ENCODE measurements at places on chromosomes 1 and 21.

DNA sequence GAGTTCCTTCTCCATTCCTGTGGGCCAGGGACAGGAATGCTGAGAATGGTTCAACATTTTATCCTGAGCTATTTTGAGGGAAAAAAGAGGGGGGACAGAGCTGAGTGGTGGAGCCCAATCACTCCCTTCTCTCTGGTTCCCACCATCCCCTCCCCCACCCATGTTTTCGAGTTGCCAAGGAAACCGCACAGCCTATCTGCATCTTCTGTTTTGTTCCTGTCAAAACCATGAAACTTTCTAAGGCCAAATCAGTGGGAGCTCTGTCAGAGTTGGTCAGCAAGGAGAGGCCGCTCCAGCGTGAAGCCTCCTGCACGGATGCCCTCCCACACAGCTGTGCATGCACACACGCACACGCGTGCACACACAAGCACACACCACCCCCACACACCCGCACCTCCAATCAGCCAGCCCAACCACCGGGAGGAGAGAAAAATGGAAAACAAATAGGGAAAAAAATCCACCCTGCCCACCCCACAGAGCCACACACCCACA, 54.5 kb upstream of the ATP2B4 start:
- DNase-seq: no peak

DNA sequence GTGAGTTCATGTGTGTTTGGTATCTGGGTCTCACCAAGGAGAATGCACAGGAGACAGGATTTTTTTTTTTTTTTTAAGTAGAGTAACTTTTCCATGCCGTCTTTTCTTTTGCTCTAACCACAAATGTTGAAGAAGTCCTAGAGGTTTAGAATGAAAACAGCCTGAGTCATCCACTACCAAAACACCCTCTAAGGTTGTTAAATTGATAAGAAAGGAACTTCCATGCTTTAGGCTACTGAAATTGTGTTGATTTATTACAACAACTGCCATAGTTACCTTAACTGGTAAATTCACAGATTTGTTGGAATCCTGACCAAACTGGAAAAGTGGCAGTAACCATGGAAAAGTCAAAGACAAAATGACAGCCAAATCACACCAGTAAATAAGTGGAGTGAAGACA, 375.6 kb downstream of the AMY1C start:
- no peak for DNase-seq

- no peak for DNase-seq
These were observed 538.9 kb downstream of the LMO4 start for GRCh38 chr1:87867626-87868025.

- no peak for DNase-seq
These were observed 68.8 kb upstream of the RBM34 start for GRCh38 chr1:235229868-235230267.

GRCh38 chr21:34883491-34884271, 165.4 kb downstream of the RUNX1 start:
- no peak for DNase-seq

DNA sequence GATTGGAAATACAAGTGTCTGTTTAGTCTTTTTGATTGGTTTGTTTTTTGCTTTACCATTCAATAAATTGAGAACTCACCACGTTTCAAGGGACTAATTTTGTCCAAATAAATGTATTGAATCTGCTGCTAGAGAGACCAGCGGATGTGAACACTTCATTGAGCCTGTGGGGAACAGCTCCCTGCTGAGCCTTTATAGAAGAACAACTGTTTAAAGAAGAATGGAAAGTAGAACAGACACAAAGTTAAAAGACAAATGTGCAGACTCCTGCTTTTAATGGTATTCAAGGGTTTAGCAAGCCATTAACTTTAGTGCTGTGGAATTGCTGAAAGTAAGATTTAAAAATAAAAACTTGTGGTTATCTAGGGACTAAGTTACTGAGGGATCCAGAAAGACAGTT, 817.7 kb upstream of the B3GALT2 start:
- DNase-seq: no peak

GRCh38 chr1:32997381-32997891, 32.8 kb upstream of the RNF19B start:
- DNase-seq: no peak

DNA sequence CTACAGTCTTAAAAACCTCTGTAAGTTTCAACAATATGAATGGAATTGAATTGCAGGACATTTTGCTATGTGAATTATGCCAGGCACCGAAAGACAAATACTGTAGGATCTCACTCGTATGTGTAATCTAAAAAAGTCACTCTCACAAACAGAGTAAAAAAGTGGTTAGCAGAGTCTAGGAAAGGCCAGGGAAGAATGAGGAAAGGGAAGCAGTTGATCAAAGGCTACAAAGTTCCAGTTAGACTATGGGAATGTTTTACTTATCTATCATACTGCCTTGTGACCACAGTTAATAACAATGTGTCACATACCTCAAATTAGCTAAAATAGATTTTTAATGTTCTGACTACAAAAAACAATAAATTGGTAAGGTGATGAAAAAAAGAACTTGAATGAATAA, 565.4 kb upstream of the BRINP3 start:
- DNase-seq: no peak
